Right forelimb (tissue), 1 donor: ENCODE measurements at places on chromosomes 5 and 9.

- DNase-seq = no peak
Observed at GRCh38 chr5:174428895-174429294, 295.5 kb upstream of the MSX2 start.

- no peak for DNase-seq
Observed at GRCh38 chr9:127572961-127573721, 38.9 kb upstream of the STXBP1 start.

DNA sequence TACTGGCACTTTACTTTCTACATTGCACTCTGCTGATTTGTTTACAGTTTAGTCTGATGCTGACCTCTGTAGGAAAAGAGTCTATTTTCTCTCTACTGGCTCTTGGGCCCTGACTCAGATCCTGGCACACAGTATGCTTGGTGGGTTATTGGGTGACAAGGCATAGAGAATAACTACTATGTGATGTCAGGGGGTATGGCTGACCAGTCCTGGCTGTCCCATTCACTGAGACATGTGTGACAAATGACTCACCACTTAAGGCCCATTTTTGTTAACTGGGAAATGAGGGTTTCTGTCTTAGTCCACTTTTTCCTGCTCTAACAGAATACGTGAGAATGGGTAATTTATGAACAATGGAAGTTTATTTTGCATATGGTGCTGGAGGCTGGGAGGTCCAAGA is 66.4 kb downstream of the DAPK1 start:
- no peak for DNase-seq

- DNase-seq = no peak
Observed at GRCh38 chr9:71036501-71036900, 84.9 kb downstream of the TRPM3 start.

DNA sequence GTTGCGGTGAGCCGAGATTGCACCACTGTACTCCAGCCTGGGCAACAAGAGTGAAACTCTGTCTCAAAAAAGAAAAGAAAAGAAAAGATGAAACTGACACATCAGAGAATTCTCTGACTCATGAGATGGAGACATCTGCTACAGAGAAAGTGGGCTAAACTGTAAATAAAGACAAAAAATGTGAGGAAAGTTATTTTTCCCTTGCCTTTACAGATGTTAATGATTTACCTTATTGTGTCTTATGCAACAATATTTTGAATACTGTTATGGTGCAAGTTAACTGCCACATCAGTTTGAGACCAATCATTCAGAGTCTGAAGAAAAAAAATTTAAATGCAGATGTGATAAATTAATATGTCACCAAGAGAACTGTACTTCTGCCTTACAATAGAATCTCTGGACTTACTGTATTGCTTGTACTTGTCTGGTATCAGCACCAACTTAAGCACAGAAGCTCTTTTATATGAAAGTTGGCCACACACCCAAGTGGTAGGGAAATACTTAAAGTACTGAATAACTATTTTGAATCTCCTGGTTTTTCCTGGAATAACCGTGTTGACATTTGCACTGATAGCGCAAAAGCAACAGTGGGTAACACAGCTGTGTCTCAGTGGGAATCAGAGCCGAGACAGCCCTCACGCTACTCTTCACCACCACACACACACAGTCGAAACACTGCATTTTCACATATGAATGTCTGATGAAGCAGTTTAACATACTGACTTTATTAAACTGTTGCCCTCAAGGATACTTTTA is 169.9 kb downstream of the FANCC start:
- DNase-seq = no peak

DNA sequence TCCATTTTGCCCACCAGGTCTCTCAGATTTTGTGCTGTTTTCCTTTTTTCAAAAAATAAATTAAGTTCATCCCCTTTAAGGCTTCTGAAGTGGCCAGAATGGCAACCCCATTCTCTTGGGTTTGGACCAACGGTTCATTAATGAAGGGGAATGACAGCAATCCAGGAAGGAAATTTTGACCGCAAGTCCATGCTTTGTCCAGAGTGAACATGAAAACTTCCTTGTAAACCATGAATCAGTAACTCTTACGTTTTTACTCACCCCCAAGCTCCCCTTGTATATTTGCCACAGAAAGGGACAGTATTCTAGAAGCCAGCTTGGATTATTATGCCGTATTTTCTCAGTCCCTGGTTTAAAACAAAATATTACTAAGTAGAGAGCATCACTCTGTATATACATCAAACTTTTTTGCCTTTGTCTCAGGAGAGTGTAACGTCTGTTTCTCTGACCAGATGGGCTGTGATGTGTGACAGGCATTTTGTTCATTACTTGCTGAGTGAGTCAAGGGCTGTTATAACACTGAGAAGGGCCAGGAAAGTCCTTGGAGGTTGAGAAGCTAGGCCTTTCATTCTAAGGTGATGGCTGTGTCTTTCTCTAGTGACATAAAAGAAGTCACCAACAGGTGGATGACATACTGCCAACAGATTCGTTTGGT is 148.2 kb downstream of the SMARCA2 start:
- no peak for DNase-seq

DNA sequence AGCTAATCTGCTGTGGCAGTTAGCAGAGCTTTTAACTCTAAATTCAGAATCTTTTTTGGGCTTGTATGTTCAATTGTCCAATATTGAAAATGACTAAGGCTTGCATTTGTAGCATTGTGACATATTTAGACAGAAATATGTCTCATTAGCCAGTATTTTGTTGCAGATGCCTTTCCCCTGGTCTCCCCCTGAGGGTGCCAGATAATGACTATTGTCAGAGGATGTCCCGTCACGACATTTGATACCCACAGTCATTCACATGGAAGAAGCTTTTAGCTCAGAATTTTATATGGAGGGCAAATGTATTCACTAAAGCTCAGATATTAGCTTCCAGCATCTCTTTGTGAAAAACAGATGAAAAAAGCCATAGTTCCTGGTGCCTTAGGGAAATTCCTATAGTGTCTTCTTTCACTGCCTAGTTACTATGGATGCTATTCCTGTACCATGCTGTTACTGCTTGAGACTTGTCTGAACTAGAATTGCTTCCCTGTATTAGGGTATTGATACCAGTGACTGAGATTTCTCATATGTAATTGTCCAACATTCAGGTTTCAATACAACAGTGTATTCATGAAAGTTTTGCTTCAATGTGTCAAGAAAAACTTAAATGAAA is 96.2 kb downstream of the CCDC192 start:
- no peak for DNase-seq

DNA sequence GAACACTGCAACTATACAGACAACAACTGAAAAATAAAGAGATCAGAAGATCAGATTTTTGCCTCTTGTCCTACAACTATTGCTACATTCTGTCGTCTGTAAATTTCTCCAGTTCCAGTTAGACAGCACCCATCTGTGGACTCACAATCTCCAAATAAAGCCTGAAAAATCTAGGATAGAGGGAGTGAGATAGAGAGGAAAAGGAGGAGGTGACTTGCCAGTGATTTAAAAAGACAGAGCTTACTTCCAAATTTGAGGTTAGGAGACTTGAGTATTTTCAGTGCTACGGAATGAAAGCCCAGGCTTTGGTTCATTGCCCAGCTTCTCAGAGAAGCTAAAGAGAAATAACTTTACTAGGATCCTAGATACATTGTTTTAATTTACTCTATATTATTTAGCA is 63.6 kb downstream of the PTCD2 start:
- DNase-seq = no peak

DNA sequence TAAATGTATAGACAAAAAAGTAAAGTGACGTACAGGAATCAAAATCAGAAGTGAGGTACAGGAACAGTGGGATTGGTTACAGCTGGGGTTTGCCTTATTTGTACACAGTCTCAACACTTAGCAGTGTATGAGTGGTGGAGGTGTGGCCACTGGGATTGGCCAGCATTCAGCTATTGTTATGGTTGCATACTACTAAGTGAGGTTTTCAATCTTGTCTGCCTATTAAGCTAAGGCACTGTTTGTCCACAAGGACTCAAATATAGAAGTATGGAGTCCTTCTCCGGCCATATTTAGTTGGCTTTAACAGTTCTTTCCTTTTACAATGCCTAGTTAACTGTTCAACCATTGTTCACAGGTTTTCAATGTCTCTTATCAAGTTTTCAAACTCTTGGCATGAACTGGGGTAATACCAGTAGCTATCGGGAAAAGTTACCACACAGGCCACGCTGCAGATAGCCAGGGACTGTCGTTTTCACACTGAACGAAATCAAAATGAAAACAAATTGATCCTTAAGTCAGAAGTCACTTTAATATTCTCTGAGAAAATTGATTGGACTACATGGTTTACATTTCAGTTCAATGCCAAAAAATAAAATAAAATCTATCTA is 176.0 kb upstream of the FREM1 start:
- peak; percentile 62 for DNase-seq

DNA sequence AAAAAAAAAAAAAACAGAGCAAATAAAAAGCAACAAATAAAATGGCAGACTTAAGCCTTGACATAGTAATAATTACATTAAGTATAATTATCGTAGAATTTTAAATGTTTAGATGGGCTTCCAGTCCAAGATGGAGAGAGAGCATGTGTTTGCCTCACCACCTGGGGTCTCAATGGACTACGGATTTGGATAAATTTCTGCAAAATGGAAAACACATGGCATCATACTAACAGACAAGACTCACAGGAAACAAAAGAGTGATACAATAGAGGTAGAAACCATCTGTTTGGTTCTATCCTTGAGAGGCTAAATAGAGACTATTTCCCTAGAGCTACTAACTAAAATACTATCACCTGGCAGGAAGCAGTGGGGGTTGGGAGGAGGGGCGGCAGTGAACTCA is 144.3 kb downstream of the MUSK start:
- no peak for DNase-seq
